ENCODE measurements at places on chromosomes 5 and 9. TPM values are rescaled to one million over a fixed set of nuclear protein-coding genes. Genes with fewer than 3 reads are reported as not detected.
A peak's percentile ranks its signal among the peaks of the same experiment; 100 is the strongest.

DNA sequence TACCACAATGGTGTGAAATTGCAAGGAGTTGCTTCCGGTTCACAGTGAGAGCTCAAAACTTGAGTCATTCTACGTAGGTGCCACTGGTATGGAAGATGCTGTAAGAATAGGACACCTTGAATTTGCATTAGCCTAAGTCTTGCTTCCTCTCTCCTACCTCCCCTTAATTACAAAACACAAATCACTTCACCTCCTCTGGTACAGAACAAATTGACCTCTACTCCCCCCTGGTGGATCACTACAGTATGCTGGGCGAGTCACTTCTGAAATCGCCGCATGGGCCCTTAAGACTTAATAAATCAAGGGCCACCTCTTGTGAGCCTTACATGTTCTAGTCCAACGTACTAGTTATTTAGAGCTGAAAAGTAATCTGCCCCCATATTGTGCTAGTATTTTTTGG is 145.3 kb upstream of the SMARCA2 start:
- H3K4me3 ChIP-seq = no peak overlapping the region
- no peak for DNase-seq
- no peaks in the 10 kb centered on the region for H3K36me3 ChIP-seq

GRCh38 chr5:123705741-123706140 is 193.8 kb downstream of the CSNK1G3 start:
- H3K4me3 ChIP-seq = no peak overlapping the region
- H3K27ac ChIP-seq = no peak overlapping the region
- DNase-seq = no peak
- H3K4me1 ChIP-seq = peaks cover 8% of the 10 kb centered on the region

GRCh38 chr9:72477930-72478518 is 43.4 kb upstream of the TMC1 start:
- H3K27me3 ChIP-seq = no peaks in the 10 kb centered on the region
- H3K27ac ChIP-seq = peak overlapping the region; percentile 51
- DNase-seq = no peak
- H3K36me3 ChIP-seq = no peaks in the 10 kb centered on the region

GRCh38 chr9:133552236-133552635 is 17.7 kb downstream of the ADAMTSL2 start:
- H3K27me3 ChIP-seq = no peaks in the 10 kb centered on the region
- DNase-seq = no peak
- H3K4me1 ChIP-seq = no peaks in the 10 kb centered on the region

DNA sequence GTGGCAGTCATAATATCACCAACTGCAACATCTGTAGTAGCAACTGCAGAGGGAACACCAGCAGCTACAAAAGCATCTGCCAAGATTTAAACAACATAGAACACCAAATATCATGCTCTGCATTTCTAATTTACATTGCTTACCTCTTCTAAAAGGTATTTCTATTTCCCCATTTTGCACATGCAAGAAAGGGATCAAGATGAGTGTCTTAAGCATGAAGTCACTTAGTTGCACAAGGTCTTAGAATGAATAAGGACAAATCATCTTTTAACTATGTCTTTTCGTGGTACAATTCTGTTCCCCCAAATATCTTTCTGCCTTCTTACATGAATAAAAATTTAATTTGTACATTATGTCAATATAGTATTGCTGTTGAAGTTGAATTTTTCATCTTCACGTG is 1746.4 kb downstream of the EFNA5 start:
- no peak overlapping the region for H3K27ac ChIP-seq
- no peak for DNase-seq
- H3K36me3 ChIP-seq = no peaks in the 10 kb centered on the region
- H3K4me3 ChIP-seq = no peak overlapping the region
- H3K27me3 ChIP-seq = no peaks in the 10 kb centered on the region

GRCh38 chr5:95350631-95351030 is 40.5 kb upstream of the FAM81B start:
- no peak overlapping the region for H3K4me3 ChIP-seq
- H3K27me3 ChIP-seq = no peaks in the 10 kb centered on the region
- H3K36me3 ChIP-seq = no peaks in the 10 kb centered on the region
- no peak for DNase-seq

DNA sequence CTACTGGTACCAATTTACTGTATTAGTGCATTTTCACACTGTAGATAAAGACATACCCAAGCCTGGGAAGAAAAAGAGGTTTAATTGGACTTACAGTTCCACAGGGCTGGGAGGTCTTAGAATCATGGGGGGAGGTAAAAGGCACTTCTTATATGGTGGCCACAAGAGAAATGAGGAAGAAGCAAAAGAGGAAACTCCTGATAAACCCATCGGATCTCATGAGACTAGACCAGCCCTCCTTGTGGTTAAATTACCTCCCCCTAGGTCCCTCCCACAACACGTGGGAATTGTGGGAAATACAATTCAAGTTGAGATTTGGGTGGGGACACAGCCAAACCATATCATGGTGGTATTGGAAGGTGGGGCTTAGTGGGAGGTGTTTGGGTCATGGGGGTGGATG is 56.5 kb upstream of the SPDL1 start:
- H3K4me1 ChIP-seq = no peaks in the 10 kb centered on the region
- no peak overlapping the region for H3K27ac ChIP-seq
- no peak for DNase-seq
- no peak overlapping the region for H3K4me3 ChIP-seq
- H3K27me3 ChIP-seq = no peaks in the 10 kb centered on the region

DNA sequence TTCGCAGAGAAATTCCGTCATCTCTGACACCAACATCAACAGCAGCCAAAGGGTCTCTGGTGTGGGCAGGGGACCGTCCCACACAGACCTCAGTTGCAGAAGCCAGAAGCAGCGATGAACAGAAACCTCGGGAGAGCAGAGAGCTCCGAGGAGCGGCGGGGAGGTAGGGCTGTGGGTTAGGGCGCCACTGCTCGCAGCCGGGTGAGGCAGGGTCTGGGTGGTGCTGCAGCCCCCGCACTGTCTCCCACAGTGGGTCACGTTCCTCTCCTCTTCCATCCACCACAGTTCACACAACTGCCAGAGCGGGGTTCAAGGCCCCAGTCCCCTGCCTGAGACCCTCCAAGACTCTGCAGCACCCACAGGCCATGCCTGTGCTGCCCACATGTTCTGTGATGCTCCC is 99.9 kb downstream of the OLFM1 start:
- no peak overlapping the region for H3K4me3 ChIP-seq
- no peaks in the 10 kb centered on the region for H3K36me3 ChIP-seq
- no peak overlapping the region for H3K27ac ChIP-seq
- H3K4me1 ChIP-seq = peaks cover 8% of the 10 kb centered on the region
- no peak for DNase-seq

GRCh38 chr9:29220596-29221251 is 1647.4 kb upstream of the C9orf72 start:
- H3K4me3 ChIP-seq = no peak overlapping the region
- DNase-seq = no peak
- no peak overlapping the region for H3K27ac ChIP-seq

DNA sequence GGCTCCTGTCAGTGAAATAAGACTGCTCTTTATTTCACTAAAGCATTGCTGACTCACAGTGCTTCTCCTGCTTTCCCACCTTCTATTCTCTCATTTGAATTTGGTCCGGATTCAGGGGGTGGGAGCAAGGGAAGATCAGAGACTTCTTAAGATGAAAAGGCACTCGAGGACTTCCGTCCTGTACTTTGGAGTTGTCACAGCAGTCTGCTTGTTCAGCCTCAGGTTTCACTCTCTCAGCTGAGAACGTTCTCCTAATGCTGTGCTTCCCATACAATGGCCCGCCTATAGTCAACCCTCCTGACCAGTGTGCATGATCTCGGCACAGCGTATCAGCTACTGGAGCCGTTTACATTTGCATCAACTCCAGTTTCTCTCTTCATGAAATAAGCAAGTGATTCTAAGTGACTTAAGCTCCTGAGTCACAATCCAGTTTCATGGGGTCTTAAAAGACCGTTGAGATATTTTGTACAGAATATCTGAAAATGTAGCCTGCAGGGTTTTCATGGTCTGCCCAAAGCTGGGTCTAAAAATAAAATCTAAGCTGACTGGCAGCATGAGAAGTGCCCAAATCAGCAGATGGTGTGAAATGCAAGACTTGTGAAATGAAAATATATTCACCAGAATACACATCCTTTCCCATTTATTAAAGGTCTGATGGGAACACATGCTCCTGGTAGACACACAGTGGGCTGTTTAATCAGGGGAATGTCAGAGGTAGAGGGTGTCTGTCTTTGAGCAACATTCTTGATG is 145.0 kb downstream of the ADCY2 start:
- H3K27ac ChIP-seq = no peak overlapping the region
- no peaks in the 10 kb centered on the region for H3K36me3 ChIP-seq
- H3K4me3 ChIP-seq = no peak overlapping the region
- H3K4me1 ChIP-seq = no peaks in the 10 kb centered on the region
- DNase-seq = no peak

DNA sequence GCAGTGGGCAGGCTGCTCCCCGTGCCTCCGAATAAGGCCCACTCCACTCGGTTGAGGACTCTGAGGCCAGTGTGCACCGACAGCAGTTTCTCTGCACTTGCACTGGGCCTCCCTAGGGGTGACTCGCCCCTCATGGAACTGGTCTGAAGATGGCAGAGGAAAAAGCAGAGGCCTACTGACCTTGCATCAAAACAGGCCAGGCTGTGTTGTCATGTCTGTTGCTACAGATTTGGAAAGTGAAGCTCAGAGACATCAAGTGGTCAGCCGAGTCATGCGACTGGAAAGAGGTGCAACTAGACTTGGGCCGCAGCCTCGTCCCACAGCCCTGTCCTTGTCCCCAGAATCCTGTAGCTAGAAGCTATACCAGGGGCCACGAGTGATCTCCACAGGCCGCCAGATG is 78.3 kb downstream of the DCP2 start:
- H3K4me3 ChIP-seq = no peak overlapping the region
- peak overlapping the region; percentile 49 for H3K27ac ChIP-seq
- peaks cover 69% of the 10 kb centered on the region for H3K4me1 ChIP-seq

DNA sequence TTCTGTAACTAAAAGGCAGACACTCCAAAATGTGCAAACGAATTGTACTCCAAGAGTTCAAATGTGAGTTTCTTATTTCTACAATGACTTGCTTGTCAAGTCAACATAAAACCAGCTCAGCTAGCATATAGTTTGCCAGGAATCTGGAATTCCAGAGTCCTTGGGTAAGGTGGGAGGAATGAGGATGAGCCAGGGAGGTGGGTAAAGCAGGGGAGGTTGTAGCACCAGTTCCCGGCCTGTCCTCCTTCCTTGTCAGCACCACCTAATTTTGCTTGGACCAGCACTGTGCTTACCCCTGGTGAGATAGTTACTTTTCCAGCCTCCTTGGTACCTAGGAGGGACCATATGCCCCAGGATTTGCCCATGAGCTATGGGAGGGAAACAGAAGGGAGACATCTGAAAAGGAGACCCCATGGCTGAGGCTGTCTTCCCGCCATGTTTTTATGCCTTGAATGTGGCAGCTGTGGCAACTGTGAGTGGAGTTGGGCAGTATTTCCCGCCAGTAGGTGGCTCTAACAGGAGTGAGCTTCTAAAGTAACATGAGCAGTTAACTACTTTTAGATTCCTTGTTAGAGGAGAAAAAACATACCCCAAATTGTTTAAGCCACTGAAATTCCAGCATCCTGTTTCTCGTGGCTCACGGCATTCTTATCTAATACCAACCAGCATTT is 302.5 kb downstream of the TENT4A start:
- no peak overlapping the region for H3K4me3 ChIP-seq
- DNase-seq = no peak

GRCh38 chr9:98993570-98993945 is 49.9 kb downstream of the COL15A1 start:
- H3K27ac ChIP-seq = no peak overlapping the region
- no peak overlapping the region for H3K4me3 ChIP-seq
- no peaks in the 10 kb centered on the region for H3K36me3 ChIP-seq
- peak; percentile 81 for DNase-seq

GRCh38 chr9:129486756-129487657 is 133.9 kb downstream of the C9orf50 start:
- no peak for DNase-seq
- peaks cover 89% of the 10 kb centered on the region for H3K4me1 ChIP-seq
- no peak overlapping the region for H3K4me3 ChIP-seq
- H3K27ac ChIP-seq = peak overlapping the region; percentile 99
- no peaks in the 10 kb centered on the region for H3K27me3 ChIP-seq
- H3K36me3 ChIP-seq = no peaks in the 10 kb centered on the region

GRCh38 chr9:88523056-88523455 is 11.9 kb upstream of the NXNL2 start:
- DNase-seq = no peak
- H3K27ac ChIP-seq = no peak overlapping the region
- no peaks in the 10 kb centered on the region for H3K27me3 ChIP-seq
- H3K4me3 ChIP-seq = no peak overlapping the region
- no peaks in the 10 kb centered on the region for H3K36me3 ChIP-seq

DNA sequence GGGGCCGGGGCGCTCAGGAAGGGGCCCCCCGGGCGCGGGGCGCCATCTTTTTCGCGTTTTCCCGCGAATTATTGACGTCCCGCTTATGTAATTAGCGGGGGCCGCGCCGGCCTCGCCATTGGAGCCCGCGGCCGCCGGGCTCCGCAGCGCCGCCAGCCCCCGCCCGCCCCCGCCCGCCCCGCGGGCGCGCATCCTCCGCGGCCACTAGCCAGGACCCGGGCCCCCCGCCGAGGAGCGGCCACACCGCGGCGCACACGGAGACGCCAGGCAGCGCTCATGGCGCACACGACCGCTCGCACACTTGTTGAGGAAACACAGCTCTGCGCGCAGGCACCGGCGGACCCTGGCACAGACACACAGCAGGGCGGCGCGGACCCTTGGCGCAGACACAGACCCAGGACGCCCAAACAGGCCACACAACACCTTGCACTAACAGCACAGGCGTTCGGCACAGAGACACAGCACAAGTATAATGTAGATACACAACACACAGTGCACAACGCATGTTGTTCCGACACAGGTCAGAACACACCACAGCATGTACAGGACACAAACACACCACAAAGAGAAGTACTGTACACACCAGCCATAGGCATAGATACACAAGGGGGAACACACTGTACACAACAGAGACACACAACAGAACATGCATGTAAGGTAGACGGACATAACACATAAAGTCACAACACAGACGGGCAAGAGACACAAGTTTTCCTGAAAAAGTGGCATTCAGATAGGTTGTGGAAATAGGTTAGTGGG is 467 bp upstream of the PHF19 start:
- H3K4me3 ChIP-seq = peak overlapping the region; percentile 82
- peaks cover 22% of the 10 kb centered on the region for H3K4me1 ChIP-seq
- peak overlapping the region; percentile 99 for H3K27ac ChIP-seq

DNA sequence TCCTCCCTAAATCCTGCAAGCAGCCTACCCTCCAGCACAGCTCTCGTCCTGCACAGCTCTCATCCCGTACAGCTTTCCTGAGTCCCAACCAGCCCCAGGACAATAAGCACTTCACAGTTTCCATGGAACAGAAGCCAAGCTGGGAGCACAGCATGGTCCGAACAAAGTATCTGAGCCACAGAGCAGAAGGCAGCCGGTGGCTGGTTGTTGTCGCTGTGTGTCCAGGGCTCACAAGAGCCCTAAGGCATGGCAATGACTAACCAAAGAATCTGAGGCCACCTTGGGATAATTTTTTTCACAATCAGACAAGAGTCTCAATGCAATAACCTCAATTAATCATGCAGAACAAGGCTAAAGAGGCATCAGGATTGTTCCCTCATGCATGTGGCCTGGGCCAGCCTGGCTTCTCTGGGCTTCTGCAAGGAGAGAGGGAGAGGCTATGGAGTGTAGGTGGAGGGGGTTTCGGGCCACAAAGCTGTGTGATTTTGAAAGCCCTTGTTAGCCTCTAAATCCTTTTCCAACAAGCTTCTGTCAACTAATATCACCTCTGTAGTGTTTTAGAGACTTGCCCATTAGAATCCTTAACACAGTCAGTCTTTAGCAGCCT is 323.4 kb downstream of the PIK3R1 start:
- H3K4me3 ChIP-seq = no peak overlapping the region
- H3K36me3 ChIP-seq = no peaks in the 10 kb centered on the region
- no peak for DNase-seq
- H3K27me3 ChIP-seq = no peaks in the 10 kb centered on the region
- no peak overlapping the region for H3K27ac ChIP-seq

The C1QTNF2 gene
- total RNA-seq = 1.7 TPM

The ABCA1 gene
- total RNA-seq = 30.7 TPM

The GPR151 gene
- total RNA-seq = not detected

The TXNDC8 gene
- total RNA-seq = not detected

The GOLGA1 gene
- 14.7 TPM for total RNA-seq
